Large intestine (tissue), 12 donors: ENCODE measurements at places on chromosomes 3 and 15.

DNA sequence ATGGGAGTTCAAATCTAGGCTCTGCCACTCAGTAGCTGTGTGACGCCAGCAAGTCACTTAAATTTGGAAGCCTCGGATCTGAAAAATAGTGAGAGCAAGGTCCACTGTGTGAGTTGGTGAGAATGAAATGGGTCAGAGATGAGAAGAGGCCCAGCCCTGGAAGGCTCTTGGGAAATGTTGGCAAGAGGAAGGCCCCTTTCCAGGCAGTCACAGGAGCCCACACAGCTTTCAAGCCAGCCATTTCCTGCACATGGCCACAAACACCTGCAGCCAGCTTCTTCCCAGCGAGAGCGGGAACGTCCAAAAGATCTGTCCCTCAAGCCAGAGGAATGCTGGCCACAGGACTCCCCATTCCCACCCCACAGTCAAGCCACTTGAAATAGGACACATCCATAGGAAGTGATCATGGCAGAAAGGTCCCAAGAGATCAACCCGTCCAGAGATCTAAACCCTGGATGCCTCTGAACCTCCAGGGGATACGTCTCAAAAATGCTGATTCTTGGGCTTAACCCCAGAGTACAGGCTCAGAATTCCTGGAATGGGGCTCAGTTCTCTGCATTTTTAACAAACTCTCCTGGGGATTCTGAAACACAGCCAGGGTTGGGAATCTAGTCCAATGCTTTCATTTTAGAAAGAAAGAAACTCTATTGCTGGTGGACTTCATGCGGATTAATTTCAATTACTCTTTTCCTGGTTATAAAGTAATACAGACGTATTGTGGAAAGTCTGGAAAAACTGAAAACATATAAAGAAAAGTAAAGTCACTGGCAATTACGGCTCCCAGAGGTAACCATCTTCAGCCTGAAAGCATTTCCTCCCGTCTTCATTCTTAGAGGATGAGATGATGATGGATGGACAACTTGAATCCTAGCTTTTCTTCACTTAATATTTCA, 35.9 kb downstream of the NTRK3 start:
- no peaks in the 10 kb centered on the region for H3K4me1 ChIP-seq
- H3K36me3 ChIP-seq: no peaks in the 10 kb centered on the region
- DNase-seq: no peak
- H3K27ac ChIP-seq: no peak overlapping the region

- no peaks in the 10 kb centered on the region for H3K4me1 ChIP-seq
- H3K27me3 ChIP-seq: no peaks in the 10 kb centered on the region
- no peaks in the 10 kb centered on the region for H3K36me3 ChIP-seq
Observed at GRCh38 chr15:27705056-27705455, 394.1 kb downstream of the OCA2 start.

GRCh38 chr3:42732829-42733459, 30.3 kb upstream of the HHATL start:
- no peaks in the 10 kb centered on the region for H3K36me3 ChIP-seq
- no peaks in the 10 kb centered on the region for H3K27me3 ChIP-seq
- H3K4me3 ChIP-seq: no peak overlapping the region
- DNase-seq: no peak
- no peak overlapping the region for H3K27ac ChIP-seq

- no peak overlapping the region for H3K4me3 ChIP-seq
- no peaks in the 10 kb centered on the region for H3K36me3 ChIP-seq
- H3K4me1 ChIP-seq: no peaks in the 10 kb centered on the region
- peaks cover 38% of the 10 kb centered on the region for H3K27me3 ChIP-seq
- no peak overlapping the region for H3K27ac ChIP-seq
Observed at GRCh38 chr15:88274553-88275460, 18.3 kb upstream of the NTRK3 start.

DNA sequence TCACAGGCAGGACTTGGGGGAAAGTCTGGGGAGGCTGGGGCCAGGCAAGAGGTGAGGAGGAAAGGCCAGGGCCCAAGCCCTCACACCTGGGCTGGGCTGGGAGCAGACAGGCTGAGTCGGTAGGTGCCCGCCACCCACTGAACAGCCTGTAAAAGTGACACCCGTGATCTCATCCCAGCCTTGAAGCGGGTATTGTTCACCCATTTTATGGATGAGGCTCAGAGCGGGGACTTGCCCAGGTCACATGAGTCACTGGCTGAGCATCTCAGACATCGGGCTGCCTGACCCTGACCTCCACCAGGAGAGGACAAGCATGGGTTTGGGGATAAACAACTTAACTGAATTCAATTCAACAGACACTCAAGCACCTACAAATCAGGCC, 52.0 kb upstream of the CTSH start:
- H3K27me3 ChIP-seq: no peaks in the 10 kb centered on the region
- no peaks in the 10 kb centered on the region for H3K36me3 ChIP-seq
- no peak overlapping the region for H3K4me3 ChIP-seq

DNA sequence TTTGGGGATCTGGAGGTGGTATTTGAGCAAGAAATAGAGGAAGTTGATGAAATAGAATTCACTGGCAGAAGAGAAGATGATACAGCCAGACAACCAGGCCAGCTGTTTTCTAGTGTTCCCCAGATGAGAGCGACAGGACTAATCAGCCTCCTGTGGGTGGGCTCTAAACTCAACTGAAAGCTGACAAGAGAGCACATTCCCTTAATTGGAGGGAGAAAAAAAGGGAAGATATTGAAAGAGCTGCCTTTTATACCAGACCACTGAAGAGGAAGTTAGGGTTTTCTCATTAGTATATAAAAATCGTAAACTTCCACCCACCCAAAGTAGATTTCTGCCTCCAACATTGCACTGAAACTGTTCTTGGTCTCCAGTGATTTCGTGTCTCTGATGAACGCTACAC, 6.5 kb upstream of the TM4SF19 start:
- no peak for DNase-seq
- H3K27me3 ChIP-seq: no peaks in the 10 kb centered on the region
- H3K4me3 ChIP-seq: no peak overlapping the region
- no peak overlapping the region for H3K27ac ChIP-seq
- H3K36me3 ChIP-seq: peaks cover 7% of the 10 kb centered on the region
- H3K4me1 ChIP-seq: no peaks in the 10 kb centered on the region

- H3K4me3 ChIP-seq: no peak overlapping the region
- H3K27me3 ChIP-seq: no peaks in the 10 kb centered on the region
- H3K36me3 ChIP-seq: no peaks in the 10 kb centered on the region
Observed at GRCh38 chr3:155262295-155262694, 31.2 kb downstream of the STRIT1 start.

DNA sequence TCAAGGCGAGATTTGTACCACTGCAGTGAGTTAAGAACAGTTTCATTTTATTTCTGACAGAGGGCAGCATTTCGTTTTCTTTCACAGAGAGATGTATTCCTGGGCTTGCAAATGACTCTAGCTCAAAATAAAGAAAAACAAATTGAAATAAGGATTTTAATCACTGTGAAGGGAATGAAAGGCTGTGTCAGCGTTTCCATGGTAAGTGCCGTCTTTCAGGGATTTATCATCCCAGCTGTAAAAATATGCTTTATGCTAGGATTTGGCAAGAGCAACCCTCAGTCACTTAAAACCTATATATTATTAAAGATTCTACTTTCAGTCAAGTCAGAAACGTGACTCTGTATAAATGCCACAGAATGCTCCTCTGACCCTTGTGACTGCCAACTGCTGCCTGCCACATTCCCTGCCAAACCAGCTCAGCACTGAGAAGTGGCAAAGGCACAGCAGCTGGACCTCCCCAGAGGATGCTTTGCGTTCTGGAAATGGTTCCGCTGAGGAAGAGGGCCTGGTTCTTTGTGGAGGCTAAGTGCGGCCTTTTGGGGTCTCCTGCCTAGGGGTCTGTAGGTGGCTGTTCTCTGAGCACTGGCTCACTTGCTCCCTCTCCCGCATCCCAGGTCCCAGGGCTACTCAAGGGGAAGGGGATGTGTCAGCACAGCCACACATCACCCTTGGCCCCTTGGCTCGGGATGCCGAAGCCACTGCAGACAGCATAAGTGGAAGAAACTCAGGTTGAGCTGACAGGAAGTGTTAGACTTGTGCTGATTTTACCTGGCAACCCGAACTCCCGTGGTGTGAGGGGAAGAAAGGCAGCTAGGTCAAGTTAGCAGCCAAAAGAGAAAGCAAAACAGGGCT, 56.6 kb upstream of the POMGNT2 start:
- DNase-seq: no peak
- peaks cover 5% of the 10 kb centered on the region for H3K4me1 ChIP-seq
- no peaks in the 10 kb centered on the region for H3K36me3 ChIP-seq
- peak overlapping the region; percentile 12 for H3K27ac ChIP-seq

- no peaks in the 10 kb centered on the region for H3K36me3 ChIP-seq
- no peak for DNase-seq
- H3K4me3 ChIP-seq: no peak overlapping the region
- no peak overlapping the region for H3K27ac ChIP-seq
- H3K4me1 ChIP-seq: no peaks in the 10 kb centered on the region
Observed at GRCh38 chr3:36446276-36446675, 66.0 kb downstream of the STAC start.

GRCh38 chr15:66878761-66879160, 176.7 kb downstream of the SMAD6 start:
- H3K36me3 ChIP-seq: no peaks in the 10 kb centered on the region
- peaks cover 5% of the 10 kb centered on the region for H3K27me3 ChIP-seq
- DNase-seq: no peak
